ENCODE measurements at places on chromosomes 13 and 19. TPM values are rescaled to one million over a fixed set of nuclear protein-coding genes. Genes with fewer than 3 reads are reported as not detected.

Gene ZNF230
- 3.9 TPM for total RNA-seq

Gene MRI1
- total RNA-seq: 109 TPM

Gene UBE2L5
- not detected for total RNA-seq

Gene GRK1
- total RNA-seq: not detected

Gene SYCN
- 1.3 TPM for total RNA-seq

Gene LIM2
- total RNA-seq: not detected

Gene FCER2
- total RNA-seq: not detected

Gene IGFL4
- 0.87 TPM for total RNA-seq

Gene PGPEP1
- total RNA-seq: 18.6 TPM

Gene ARHGEF18
- 19.9 TPM for total RNA-seq

Gene ZNF579
- total RNA-seq: 4.8 TPM

Gene CEACAM20
- total RNA-seq: not detected

Gene ELSPBP1
- total RNA-seq: not detected

Gene ZSCAN4
- total RNA-seq: not detected

Gene ANGPTL4
- 61.6 TPM for total RNA-seq

Gene HPN
- 1.8 TPM for total RNA-seq

Gene EVI5L
- total RNA-seq: 14.4 TPM

Gene TMEM238
- 0.66 TPM for total RNA-seq

Gene LHB
- not detected for total RNA-seq

Gene LILRA1
- 3.5 TPM for total RNA-seq

Gene KDM4B
- total RNA-seq: 37.8 TPM

Gene TRAPPC2B
- total RNA-seq: 17.9 TPM

Gene RXFP2
- total RNA-seq: 1.0 TPM

Gene ZNF492
- 0.42 TPM for total RNA-seq

Gene OR10H2
- not detected for total RNA-seq

Gene CEACAM19
- total RNA-seq: 11.9 TPM

Gene NTF4
- not detected for total RNA-seq

Gene OR10H4
- total RNA-seq: not detected

Gene KRTDAP
- total RNA-seq: not detected

Gene SIGLEC8
- total RNA-seq: 5.5 TPM

Gene ZNF121
- total RNA-seq: 27.4 TPM

Gene UPK1A
- not detected for total RNA-seq

Gene PCDH8
- 4.3 TPM for total RNA-seq

Gene CCNA1
- 4.8 TPM for total RNA-seq
